ENCODE measurements at places on chromosomes 1 and 21. TPM values are rescaled to one million over a fixed set of nuclear protein-coding genes. Genes with fewer than 3 reads are reported as not detected.

Gene C1orf141
- polyA plus RNA-seq: not detected

Gene FAM78B
- 1.6 TPM for polyA plus RNA-seq

Gene FMO3
- polyA plus RNA-seq: 1.6 TPM

Gene FCRL4
- polyA plus RNA-seq: not detected

DNA sequence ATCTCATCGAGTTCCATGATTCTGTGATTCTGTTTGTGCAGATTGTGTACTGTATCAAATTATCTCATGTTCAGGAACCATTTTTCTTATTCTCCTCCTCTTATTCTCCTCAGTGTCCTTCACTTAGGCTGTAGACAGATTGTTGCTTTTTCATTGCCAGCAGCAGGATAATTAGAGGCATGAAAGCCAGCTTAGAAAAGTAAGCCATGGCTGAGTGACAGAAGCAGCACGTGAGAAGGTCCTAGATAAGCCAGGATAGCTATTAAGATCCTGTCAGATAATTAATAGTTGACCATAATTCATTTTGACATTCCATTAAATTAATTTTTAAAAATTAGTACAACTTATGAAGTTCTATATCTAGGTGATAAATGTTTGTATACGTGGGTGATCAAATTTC lies 60.8 kb upstream of the PRKACB start:
- no peak for DNase-seq

DNA sequence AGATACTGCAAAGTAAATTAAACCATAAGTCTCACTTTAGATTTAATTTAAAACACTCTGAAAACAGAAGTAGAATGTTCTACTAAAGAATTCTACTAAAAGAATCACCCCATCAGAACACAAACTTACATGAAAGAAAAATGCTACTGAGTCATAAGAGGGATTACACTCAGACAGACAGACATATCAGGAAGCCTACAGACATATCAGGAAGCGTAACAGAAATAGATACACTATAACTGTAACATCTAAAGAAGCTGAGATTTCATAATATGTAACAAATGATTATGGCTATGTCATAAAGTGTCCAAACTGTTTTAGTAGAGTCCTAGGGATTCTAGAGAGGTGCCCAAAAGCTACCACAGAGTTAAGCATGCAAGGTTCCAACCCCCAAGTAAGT lies 23.9 kb downstream of the FOXJ3 start:
- DNase-seq: no peak

DNA sequence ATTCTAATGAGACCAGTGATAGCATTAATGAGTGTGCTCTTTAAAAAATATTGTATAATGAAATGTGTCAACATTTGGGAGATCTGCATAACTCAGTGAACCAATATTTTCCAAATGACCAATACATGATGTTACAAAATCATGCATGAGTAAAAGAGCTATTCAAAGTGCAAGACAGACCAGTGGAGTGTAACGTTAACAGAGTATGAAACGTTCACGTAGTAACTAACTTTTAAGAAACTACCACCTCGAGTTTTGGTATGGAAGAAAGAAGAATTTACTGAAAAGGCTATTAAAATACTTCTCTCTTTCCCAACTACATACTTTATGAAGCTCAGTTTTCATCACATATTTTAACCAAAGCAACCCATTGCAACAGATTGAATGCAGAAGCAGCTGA lies 9.6 kb upstream of the SLC6A9 start:
- no peak for DNase-seq

DNA sequence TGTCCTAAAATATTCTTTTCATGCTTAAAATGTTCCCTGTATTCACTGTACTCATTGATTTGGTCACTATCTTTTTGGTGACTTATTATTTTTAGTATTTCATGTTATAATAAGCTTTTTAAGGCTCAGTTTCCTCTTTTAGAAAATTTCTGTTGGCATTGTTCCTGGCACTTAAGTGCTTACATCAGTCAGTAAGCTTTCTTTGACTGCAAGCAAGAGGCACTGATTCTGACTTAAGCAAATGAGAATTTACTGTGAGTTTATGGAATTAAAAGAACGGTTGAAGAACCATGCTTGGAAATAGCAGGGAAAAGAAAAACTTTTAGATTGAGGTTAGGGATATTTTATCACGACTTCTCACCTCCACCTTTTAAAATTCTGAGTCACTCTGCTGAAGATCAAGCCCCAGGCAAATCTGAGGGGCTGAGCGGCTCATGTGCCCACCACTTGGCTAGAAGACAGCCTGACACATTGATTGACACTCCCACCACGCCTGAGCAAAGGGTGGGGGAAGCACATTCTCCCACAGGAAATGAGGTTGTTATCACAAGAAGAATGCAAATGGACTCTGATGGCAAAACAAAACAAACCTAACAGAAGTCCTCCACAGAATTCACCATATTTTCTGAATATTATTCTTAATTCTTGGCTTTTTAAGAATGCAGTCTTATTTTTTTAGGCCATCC lies 102.8 kb downstream of the KCTD3 start:
- no peak for DNase-seq

DNA sequence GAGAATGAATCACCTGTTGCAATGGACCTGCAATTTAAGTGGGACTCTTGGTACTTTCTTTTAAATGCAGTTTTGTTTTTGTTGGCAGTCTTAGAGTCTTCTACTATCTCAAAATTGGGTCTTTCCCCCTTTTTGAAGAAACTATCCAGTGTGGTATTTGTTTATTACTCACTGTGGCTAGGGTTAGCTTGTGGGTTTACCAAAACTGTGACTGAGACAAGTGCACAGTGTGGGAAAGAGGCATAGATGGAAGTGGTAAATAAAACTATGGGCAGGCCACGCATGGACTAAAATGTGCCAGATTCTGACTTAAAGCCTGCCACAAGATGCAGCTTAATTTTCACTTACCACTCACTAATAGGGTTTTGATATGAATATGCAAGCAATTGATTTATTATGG lies 1441.7 kb downstream of the PLA2G4A start:
- no peak for DNase-seq

GRCh38 chr1:209080170-209080781 lies 503.2 kb upstream of the CAMK1G start:
- no peak for DNase-seq

- DNase-seq: no peak
Measured at GRCh38 chr1:35603468-35603867, 30.4 kb downstream of the TFAP2E start.

DNA sequence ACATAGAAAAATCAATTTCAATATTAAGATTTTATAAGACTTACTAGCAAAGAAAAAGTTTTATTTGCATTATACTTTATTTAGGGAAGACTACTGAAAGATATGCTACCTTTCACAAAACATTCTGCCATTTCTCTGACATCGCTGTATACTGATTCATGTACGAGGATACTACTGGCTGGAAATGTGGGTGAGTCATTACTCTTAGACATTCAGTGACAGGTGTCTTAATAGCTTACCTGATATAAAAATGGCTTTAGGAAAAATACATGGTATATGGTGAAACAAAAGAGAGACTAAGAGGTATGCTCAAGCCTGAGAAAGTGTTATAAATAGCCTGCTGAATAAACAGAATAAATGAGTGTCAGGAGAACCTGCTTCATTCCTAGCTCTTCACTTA lies 73.0 kb upstream of the EXO1 start:
- no peak for DNase-seq
